NCI-H1092 treated with DMSO at 0.1 percent for 48 hours (cell line): ENCODE measurements at places on chromosomes 2 and 18.

- DNase-seq: no peak
Measured at GRCh38 chr2:34534761-34535160, 935.7 kb upstream of the FAM98A start.

- DNase-seq: no peak
Measured at GRCh38 chr18:74416124-74416523, 41.0 kb downstream of the DIPK1C start.

GRCh38 chr2:187319441-187320108 lies 128.5 kb downstream of the CALCRL start:
- DNase-seq: no peak

GRCh38 chr2:242051463-242051862 lies 181.9 kb downstream of the RTP5 start:
- DNase-seq: no peak

- DNase-seq: no peak
Measured at GRCh38 chr2:189360861-189361260, 80.4 kb upstream of the WDR75 start.

- no peak for DNase-seq
Measured at GRCh38 chr2:166372046-166372445, 3.7 kb downstream of the SCN9A start.

DNA sequence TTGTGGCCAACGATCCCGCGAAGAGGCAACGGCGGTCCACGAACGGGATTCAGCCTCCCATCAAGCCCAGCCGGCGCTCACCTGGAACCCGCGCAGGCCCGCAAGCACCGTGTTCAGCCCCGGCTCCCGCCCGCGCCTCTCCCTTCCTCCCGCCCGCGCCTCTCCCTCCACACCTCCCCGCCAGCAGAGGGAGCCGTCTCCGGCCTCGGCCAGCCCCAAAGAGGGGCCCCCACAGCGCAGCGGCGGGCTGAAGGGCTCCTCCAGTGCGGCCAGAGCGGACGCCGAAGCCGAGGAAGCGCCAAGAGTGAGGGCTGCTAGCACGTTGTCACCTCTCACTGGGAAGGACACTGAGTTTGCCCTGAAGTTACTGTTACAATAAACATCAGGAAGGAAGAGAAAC lies 55.3 kb upstream of the LAPTM4A start:
- no peak for DNase-seq
